ENCODE measurements at places on chromosomes 12 and 14.

DNA sequence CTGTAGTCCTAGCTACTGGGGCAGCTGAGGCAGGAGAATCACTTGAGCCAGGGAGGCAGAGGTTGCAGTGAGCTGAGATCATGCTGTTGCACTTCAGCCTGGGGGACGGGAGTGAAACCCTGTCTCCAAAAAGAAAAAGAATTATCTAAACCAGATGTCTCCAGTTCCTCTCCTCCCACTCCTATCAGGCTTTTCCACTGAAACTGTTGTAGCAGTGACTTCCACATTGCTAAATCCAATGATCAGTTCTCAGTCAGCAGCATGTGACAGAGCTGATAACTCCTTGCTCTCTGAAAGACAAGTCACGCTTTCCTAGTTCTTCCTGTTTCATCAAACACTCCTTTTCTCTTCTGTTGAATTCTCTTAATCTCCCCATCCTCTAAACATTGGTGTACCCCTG lies 8.6 kb downstream of the SLC38A6 start:
- no peak for DNase-seq

GRCh38 chr12:49108958-49109404 lies 1.7 kb downstream of the LMBR1L start:
- no peak for DNase-seq

GRCh38 chr12:94481734-94482133 lies 22.1 kb upstream of the CEP83 start:
- no peak for DNase-seq

GRCh38 chr12:62783881-62784280 lies 151.1 kb downstream of the PPM1H start:
- DNase-seq = no peak

DNA sequence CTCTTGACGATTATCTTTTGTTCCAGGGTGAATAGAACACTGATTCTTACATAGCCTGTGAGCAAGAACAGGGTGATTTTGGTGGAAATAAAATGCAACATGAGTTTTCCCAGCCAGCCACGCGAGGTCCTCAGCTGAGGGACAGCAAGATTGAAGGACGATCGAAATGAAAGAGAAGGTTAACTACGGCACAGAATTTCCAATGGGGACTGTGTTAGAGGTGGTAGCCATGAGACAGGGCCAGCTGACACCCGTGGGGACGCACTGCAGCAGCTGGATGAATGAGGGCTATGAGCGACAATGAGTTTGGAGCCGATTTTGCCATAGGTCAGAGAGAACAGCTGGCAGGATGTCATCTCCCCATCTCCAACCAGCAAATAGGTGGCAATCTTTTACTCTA lies 243.4 kb upstream of the PELI2 start:
- DNase-seq = no peak

- no peak for DNase-seq
Measured at GRCh38 chr12:89461649-89462612, 62.7 kb downstream of the GALNT4 start.
